ENCODE measurements at places on chromosomes 13 and 19.

DNA sequence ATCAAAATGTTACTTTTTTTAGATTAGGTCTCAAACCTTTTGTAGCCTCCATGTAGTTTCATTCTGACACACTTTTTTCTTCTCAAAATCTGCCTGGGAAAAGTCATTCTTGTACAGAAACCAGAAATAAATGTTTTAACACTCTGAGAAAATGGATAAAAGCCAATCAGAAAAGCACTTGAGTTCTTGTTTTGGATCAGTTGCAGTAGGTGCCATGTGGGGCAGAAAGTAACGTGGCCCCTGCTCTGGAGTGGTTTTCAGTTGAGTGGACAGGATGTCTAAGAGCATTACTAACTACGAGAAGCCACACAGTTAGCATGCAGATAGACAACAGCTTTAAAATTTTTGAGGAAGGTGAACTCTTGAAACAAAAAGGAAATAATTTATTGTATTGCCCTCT is 19.1 kb downstream of the GPR183 start:
- DNase-seq, result peak; percentile 77

- no peak for DNase-seq
These were observed 14.3 kb upstream of the ZNF254 start for GRCh38 chr19:24072720-24073119.

- no peak for DNase-seq
These were observed 4.9 kb downstream of the NANOS3 start for GRCh38 chr19:13881692-13882418.

GRCh38 chr19:10651851-10652250 is 2.3 kb upstream of the ILF3 start:
- no peak for DNase-seq

DNA sequence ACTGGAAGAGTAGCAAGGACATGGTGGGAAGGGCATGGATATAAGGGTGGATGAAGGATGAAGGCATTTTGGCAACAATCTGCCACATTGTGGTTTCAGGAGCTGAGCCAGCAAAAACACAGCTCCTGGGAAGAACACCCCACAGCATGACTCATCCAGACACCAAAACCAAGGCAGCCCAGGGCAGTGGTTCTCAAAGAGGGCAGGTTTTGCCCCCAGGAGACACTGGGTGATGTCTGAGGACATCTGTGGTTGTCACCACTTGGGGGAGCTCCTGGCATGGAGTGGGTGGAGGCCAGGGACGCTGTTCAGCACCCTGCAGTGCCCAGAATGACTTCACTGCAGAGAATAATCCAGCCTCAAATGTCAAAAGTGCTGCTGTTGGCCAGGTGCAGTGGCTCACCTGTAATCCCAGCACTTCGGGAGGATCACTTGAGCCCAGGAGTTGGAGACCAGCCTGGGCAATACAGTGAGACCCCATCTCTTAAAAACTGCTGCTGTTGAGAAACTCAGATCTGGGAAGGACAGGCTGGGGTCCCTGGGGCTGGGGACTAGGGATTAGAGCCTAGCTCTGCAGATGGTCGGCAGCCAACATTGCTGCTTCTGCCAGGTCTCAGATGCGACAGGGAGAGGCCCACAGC is 16.1 kb downstream of the ZFR2 start:
- no peak for DNase-seq

DNA sequence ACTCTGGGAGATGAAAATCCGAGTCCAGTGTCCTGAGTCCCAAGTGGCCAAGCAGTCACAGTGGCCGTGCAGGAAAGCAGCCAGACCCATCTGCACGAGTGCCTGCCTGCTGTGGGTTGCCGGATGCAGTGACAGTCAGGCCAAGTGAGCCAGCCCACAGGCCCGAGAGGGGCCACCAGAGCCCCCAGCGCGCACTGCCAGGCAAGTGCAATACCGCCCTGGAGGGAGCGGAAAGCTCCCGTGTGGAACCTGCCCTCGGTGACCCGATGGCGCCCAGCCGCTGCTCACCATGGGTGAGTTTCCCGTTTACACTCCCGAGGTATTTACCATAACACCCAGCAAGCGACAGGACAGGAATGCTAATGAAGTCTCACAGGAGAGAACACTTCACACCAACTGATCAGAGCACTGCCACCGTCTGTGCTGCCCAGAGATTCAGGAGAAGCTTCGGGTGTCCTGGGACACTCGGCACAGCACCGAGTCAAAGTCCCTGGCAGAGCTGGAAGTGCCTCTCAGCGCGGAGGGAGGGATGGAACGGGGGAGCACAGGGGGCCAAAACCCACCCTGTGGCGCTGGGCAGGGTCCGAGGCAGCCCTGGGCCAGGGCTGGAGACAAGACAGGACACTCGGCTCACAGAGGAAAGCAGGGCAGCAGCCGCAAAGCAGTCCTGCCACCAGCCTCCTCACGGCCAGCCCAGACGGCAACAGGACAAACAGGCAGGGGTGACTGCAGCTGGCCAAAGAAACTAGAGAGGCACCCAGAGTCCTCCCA is 21.3 kb upstream of the TINCR start:
- DNase-seq, result no peak

DNA sequence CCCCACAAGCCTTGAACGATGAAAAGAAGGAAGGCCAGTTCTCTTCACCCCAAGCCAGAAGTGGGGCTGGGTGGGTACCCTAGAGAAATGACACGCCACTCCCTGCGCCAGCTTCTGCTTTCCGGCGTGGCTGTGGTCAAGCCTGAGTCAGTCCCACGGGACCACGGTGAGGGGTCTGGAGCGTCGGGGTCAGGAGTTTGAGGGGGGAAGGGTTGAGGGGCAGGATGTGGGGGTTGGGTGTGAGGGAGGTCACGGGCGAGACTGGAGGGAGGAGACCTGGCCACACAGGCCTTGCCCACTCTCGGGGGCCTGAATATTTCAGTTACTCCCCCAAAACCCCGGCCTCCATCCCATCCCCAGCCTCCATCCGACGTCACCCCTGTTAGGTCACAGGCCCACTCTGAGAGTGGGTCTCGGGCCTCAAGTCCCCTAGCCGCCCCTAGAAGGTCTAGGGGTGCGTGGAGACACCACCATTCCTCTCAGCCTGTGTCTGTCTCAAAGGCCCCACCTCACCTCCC is 500 bp upstream of the IFI30 start:
- no peak for DNase-seq

DNA sequence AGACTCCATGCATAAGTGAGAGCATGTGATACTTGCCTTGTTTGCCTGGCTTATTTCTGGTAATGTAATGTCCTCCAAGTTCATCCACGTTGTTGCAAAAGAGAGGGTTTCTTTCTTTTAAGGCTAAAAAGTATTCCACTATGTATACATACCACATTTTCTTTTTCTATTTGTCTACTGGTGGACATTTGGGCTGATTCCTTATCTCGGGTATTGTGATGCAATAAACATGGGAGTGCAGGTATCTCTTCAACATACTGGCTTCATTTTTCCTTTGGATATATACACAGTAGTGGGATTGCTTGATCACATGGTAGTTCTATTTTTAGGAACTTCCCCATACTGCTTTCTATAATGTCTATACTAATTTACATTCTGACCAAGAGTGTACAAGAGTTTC is 49.6 kb upstream of the EBPL start:
- no peak for DNase-seq

GRCh38 chr13:73063166-73063565 is 4.4 kb downstream of the KLF5 start:
- DNase-seq, result no peak

DNA sequence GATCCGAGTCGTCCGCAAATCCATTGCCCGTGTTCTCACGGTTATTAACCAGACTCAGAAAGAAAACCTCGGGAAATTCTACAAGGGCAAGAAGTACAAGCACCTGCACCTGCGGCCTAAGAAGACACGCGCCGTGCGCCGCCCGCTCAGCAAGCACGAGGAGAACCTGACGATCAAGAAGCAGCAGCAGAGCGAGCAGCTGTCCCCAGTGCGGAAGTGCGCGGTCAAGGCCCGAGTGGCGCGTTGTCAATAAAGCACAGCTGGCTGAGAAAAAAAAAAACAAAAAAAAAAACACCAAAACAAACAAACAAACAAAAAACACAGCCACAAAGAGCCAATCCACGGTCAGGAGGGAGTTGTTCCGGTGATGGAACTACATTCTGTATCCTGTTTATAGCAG is 4.7 kb upstream of the GNA15 start:
- DNase-seq, result no peak

GRCh38 chr19:16283210-16284061 is 41.2 kb upstream of the KLF2 start:
- no peak for DNase-seq

- DNase-seq, result no peak
These were observed 1.2 kb downstream of the CD33 start for GRCh38 chr19:51226067-51226466.

DNA sequence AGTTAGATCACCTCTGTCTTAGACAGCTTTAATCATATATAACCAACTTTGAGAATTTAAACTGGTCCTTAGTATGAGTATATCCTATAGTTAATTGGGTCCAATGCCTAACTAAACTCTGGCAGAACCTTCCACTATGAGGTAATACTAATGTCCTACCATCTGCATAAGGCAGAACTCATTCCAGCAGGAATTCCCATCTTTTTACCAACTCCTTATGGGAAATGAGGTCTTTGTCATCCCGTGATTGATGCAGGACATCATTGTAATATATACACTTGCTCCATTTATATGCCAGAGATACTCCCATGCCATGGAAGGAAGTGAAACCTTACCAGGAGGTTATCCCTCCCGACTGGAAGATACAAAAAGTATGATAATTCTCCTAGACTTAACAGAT is 2.8 kb downstream of the KCTD4 start:
- DNase-seq, result no peak

GRCh38 chr13:33409673-33410510 is 124.3 kb upstream of the STARD13 start:
- no peak for DNase-seq

DNA sequence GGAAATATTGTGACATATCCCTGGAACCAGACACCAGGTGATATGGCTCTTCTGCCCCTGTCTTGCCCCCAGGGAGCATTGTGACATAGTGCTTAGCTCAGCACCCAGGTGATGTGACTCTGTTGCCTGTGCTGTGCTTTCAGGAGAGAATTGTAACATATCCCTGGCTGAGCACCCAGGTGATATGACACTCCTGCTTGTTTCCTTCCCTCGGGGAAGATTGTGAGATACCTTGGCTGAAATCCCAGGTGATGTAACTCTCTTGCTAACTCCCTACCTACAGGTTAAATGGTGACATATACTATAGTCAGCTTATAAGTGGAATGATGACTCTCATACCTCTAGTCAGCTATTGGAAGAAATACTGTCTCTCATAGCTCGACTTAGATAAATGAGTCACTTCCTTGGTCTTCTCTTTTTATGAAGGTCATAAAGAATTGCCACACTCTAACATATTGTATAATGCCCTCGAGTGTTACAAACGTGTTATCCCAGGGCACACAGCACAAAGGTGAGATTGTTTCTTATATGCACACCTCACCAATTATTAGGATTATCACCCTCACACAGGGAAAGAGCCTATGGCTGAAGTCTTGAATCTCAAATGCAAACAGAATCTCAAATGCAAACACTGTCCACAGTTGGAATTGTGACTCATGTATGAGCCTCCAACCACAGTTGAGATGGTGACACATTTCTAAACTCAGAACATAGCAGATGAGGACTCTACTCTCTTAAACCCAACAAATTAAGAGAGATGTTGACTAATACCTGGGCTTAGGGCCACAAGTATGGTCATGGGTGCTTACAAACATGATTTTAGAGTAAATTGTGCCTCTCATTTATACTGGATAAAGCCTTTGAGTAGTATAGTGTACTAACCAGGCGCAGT is 32.7 kb upstream of the ZNF254 start:
- DNase-seq, result no peak

GRCh38 chr19:4780860-4781259 is 10.7 kb upstream of the FEM1A start:
- DNase-seq, result no peak

DNA sequence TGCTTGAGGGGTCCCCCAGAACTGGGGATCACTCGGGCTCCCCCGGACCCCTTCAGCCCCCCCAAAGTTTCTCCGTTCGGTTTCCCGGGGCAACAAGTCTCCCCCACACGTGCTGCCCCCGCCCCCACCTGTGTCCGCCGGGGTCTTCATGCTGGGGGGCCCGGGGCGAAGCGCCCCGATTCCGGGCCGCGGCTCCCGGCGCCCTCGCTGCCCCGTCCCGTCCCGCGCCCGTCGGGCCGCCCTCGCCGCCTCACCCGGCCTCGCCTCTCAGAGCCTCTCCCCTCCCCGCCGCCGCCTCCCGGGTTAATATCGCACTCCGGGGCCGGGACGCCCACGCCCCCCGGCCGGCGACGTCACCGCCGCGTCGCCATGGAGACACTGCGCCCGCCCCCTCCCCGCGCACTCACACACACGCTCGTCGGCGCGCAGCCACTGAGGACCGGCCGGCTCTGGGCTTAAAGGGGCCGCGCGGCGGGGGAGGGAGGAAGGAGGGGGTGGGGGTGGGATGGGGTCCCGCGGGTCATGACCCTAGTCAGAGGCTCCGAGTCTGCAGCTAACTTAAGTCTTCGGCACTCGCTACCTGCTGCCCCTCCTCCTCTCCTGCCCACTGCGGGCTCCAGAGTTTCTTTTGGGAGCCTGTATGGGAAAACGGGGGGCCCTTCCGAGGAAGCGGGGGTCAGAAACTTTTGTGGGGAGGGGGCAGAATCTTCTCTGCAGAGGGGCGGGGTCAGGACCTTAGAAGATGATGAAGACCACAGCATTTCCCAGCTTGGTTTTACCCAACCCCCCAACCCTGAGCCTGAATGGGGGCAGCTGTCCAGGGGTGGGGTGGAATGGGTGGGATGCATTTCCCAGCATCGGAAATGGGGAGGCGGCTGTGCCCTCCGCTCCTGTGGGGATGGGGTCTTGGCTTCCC is at the start of gene ERF:
ERF (minus strand) TSS at position 279 of the 916 bp plus-strand sequence; CDS start at position 150, 129 bp downstream.
- DNase-seq, result peak; percentile 84

DNA sequence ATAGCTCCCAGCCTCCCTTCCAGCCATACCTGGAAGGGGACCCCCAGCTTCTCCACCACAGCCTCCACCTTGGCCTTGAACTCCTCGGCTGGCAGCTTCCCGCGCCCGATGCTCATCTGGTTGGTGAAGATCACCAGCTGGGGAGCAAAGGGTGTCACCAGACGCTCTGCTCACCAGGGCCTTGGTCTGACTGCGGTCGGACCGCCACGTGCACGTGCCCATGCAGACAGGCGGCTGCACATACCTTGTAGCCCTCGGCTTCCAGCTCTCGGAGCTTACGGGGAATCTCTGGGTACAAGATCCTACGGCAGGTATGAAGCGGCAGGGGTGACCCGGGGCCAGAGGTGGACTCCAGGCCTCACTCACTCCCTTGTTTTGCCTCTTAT is 3.4 kb downstream of the PNKP start:
- DNase-seq, result no peak

GRCh38 chr13:64985075-64985474 is 2245.1 kb downstream of the PCDH9 start:
- no peak for DNase-seq

DNA sequence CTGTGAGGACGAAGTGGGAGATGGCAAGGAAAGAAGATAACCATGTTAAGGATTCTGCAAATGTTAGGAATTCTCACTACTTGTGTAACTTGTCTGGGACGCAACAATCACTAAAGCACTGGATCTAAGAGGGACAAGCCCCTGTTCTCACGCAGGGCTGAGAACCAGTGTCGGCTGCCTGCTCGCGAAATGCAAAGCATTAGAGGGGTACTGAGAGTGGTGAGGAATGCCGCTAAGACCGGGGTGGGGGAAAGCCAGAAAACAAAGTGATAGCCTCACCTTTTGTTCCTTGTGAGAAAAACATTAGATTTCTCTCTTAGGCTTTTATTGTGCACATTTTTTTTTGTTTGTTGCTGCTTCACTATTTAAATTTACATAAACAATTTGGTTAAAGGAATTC is 241.9 kb downstream of the ABCC4 start:
- DNase-seq, result no peak

- DNase-seq, result no peak
These were observed 25.6 kb downstream of the UBXN6 start for GRCh38 chr19:4431808-4432674.
